ENCODE measurements at places on chromosomes 4 and X.

- DNase-seq: no peak
Observed at GRCh38 chr4:36241771-36242170, 2.5 kb downstream of the ARAP2 start.

GRCh38 chr4:88857588-88857987, 160.0 kb upstream of the NAP1L5 start:
- no peak for DNase-seq

- DNase-seq: no peak
Observed at GRCh38 chrX:2261831-2262667, 238.7 kb downstream of the DHRSX start.

GRCh38 chr4:152221816-152222516, 313.9 kb downstream of the FBXW7 start:
- no peak for DNase-seq

GRCh38 chrX:21972721-21973120, 32.2 kb downstream of the SMS start:
- DNase-seq: no peak

GRCh38 chr4:156137679-156138473, 184.2 kb upstream of the CTSO start:
- no peak for DNase-seq

- DNase-seq: no peak
Observed at GRCh38 chr4:76892001-76892400, 5.9 kb downstream of the SOWAHB start.

- no peak for DNase-seq
Observed at GRCh38 chr4:83920375-83920774, 384.5 kb downstream of the GPAT3 start.

GRCh38 chr4:45693746-45694145, 430.1 kb downstream of the GABRG1 start:
- DNase-seq: no peak

GRCh38 chr4:105594099-105595010, 41.9 kb downstream of the ARHGEF38 start:
- DNase-seq: no peak

DNA sequence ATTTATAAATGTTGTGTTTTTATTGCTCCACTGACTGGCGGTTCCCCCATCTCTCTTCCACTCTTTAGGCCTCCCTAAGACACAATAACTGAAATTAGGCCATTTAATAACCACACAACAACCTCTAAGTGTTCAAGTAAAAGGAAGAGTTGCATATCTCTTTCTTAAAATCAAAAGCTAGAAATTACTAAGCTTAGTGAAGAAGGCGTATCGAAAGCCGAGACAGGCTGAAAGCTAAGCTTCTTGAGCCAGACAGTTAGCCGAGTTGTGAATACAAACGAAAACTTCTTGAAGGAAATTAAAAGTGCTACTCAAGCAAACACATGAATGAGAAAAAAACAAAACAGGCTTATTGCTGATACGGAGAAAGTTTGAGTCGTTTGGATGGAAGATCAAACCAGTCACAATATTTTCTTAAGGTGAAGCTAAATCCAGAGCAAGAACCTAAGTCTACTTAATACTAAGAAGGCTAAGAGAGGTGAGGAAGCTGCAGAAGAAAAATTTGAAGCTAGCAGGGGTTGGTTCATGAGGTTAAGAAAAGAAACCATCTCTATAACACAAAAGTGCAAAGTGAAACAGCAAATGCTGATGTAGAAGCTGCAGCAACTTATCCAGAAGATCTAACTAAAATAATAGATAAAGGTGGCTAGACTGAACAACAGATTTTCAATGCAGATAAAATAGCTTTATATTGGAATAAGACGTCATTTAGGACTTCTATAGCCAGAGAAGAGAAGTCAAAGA, 194.0 kb upstream of the TTC29 start:
- DNase-seq: no peak

DNA sequence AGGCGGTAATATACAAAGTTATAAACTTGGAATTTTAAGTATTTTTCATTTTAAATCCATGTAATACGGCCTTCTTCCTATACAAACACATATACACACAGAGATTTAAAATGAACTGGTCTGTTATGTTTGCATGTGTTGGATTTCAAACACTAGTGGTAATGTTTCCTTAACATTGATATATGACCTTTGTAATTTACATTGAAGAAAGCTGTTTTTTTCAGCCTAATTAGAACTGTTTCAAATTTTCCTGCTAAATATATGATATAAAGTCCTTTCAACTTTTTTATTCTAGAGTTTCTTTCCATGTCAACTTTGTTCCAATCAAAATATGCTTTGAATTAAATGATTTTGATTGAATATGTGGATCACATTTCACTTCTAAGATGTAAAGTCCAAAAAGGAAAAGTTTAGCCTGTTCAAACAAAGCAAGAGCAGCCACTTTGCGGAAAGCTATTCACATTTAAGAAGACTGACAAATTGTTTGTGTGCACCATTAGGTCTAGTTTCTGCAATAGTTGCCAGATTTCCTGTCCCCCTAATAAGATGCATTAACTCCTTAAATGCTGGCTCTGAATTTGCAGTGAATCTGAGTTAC, 226.0 kb upstream of the MAB21L2 start:
- no peak for DNase-seq

- no peak for DNase-seq
Observed at GRCh38 chr4:77579406-77580076, 26.1 kb upstream of the CXCL13 start.

- DNase-seq: no peak
Observed at GRCh38 chr4:8615921-8616787, 23.6 kb downstream of the CPZ start.

- no peak for DNase-seq
Observed at GRCh38 chr4:52588771-52589591, 70.1 kb downstream of the USP46 start.

- DNase-seq: no peak
Observed at GRCh38 chrX:155951237-155951789, 46.2 kb upstream of the IL9R start.

- no peak for DNase-seq
Observed at GRCh38 chr4:52750819-52751486, at the start of gene ERVMER34-1. TSS of gene ERVMER34-1 (minus strand) at chr4:52751425. CDS start at chr4:52745520, 5,905 bp downstream.

DNA sequence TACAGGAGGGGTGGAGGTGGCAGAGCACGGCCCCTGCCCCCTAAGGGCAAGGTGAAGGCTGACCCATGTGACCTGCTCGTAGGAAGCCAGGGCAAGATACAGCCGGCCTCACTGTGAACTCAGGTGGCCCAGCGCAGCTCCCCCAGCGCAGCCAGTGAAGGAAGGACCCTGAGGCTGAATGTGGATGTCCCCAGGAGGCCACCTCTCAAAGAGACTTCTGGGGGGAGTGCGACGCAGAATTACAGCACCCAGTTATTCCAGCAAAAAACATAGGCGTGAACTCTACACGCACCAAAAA, 52.6 kb downstream of the ZFYVE28 start:
- DNase-seq: no peak

GRCh38 chr4:39905656-39906055, 72.1 kb downstream of the PDS5A start:
- DNase-seq: no peak

DNA sequence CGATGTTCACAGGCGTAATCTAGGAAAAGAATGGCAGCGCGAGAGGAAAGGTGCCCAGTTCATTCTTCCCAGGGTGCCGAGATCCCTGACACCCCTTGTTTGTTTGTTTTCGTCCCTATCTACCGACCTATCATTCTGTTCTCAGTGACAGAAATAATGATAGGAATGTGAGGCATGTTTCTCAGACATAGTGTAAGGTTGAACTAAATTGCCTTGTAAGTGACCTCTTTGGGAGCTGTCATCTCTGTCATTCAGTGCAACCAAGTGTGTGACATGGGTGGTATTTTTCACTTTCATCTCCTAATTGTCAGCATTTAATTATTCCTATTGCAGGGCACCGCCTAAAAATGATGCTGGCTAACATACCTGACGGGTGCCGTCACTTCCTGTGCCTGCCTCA, 24.4 kb downstream of the CLDN22 start:
- DNase-seq: no peak

DNA sequence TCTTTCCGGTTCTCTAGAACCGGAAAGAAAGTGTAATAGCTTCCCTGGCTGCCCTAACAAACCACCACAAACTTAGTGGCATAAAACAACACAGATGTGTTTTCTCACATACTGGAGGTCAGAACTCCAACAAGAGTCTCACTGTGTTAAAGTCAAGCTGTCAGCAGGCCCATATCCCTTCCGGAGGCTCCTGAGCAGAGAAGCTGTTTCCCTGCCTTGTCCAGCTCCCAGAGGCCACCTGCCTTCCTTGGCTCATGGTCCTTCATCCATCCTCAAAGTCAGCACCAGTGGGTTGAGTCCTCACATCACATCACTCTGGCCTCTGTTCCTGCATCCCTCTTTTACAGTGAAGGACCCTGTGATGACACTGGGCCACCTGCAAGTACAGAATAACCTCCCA, 49.8 kb upstream of the HMX1 start:
- DNase-seq: no peak

- DNase-seq: no peak
Observed at GRCh38 chr4:87565746-87566145, 36.6 kb upstream of the SPARCL1 start.

DNA sequence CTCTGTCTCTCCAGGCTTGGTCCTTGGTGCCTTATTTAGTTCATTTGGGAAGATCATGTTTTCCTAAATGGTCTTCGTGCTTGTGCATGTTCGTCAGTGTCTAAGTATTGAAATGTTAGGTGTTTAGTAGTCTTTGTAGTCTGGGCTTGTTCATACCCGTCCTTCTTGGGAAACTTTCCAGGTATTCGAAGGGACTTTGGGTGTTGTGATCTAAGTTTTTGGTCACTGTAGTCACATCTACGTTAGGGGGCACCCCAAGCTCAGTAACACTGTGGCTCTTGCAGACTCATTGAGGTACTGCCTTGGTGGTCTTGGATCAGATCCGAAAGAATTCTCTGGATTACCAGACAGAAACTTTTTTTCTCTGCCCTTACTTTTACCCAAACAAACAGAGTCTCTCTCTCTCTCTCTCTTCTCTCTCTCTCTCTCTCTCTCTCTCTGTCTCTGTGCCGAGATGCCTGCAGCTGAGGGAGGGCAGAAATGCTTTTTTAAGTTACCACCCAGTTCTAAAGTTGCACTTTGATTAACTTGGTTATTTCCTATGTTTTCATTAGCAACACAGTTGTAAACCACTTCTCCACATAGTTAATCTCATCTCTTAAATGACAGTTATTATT, 67.6 kb upstream of the SLC7A3 start:
- no peak for DNase-seq

DNA sequence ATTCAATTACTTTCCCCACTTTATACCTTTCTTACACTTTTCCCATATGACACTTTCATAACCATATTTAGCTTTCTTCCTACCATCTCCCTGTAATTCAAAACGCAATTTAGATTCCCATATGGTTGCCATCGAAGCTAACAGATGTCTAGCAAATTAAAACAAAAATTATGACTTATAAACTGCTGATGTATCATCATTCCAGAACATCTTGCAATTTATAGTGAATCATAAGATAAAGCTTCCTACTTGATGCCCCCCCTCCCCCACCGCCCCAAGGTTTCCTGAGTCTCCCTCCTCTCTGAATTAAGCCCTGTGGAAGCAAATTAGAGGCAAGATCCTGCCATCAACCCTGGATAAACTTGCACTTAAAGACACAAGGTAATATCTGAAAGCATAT, 5.4 kb downstream of the TSPAN5 start:
- DNase-seq: no peak

GRCh38 chr4:173211838-173212237, 43.2 kb downstream of the GALNT7 start:
- no peak for DNase-seq

GRCh38 chr4:148780426-148781005, 338.3 kb upstream of the NR3C2 start:
- DNase-seq: no peak

GRCh38 chr4:833731-834367, 7.9 kb upstream of the CPLX1 start:
- no peak for DNase-seq

DNA sequence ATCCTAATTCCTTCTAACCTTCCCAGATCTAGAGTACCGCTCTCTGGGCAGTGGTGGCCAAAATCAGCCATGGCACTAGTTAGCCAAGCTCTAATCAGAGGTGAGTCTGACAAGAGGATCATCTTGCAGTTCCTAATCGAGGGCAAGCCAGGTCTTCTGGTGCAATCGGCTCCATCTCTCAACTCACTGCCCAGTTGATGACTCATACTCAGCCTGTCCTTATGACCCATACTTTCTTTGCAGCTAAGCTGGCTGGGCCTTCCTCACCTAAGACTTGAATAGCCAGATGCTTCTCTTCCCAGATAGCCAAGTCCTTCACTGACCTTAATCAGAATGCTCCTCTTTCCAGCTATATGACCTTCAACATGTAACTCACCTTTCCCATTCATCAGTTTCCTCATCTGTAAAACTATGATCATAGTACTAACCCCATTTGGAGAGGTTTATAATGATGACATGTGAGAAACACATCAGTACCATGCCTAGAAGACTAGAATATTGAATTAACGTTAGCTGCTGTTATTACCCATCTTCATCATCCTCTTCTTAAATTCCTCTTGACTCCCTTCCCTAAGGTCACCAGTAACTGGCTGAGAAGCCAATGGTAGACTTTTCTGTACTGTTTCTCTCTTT, 57.1 kb downstream of the RELL1 start:
- no peak for DNase-seq

DNA sequence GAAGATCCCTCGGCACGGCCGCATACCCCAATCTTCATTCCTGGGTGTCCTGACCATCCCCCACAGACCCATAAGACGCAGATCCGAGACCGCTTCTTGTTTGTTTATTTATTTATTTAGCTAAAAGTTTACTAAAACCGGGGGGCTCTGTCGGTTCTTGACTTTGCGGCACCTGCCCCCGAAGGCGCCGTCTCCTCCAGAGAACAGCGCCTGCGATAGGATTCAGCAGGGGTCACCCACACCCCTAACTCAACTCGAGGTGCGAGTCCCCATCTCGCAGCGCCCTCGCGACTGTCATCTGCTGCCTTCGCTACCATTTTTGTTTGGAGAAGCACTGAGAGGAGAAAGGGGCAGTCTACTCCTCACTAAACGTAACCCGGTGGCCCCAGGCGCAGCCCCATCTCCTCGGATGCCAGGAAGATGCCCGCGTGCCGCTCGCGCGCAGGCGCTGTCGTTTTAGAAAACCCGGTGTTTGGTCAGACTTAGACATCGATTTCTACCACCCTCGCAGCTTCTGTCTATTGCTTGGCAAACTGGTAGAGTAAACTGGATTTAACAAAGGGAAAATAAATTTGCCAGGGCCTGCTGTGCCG, 18.9 kb upstream of the GPR101 start:
- no peak for DNase-seq

DNA sequence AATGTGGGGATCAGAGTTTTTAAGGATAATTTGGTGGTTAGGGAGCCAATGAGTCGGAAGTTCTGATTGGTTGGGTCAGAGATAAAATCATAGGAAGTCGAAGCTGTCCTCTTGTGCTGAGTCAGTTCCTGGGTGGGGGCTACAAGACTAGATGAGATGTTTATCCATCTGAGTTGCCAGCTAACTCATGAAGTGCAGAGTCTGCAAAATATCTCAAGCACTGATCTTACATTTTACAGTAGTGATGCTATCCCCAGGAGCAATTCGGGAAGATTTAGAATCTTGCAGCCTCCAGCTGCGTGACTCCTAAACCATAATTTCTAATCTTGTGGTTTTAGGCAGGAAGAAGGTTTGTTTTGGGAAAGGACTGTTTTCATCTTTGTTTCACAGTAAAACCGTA, 565.8 kb upstream of the SPANXN1 start:
- DNase-seq: no peak

GRCh38 chrX:107677909-107678308, 49.6 kb downstream of the PRPS1 start:
- DNase-seq: no peak

GRCh38 chr4:146134761-146135445, 40.6 kb upstream of the LSM6 start:
- no peak for DNase-seq

GRCh38 chrX:53093177-53093655, 726 bp upstream of the KANTR start:
- peak; percentile 57 for DNase-seq

- no peak for DNase-seq
Observed at GRCh38 chr4:163744861-163745260, 250.4 kb downstream of the TMA16 start.

Measured in activated CD4-positive, alpha-beta T cell treated with anti-CD3 and anti-CD28 coated beads for 1 hour (primary cell).